Left colon (tissue), 2 donors: ENCODE measurements at places on chromosomes 2 and 18. TPM values are rescaled to one million over a fixed set of nuclear protein-coding genes. Genes with fewer than 3 reads are reported as not detected.

DCC gene
- total RNA-seq = 0.18 TPM

B3GNT2 gene
- total RNA-seq = 49.5 TPM

SH3BP4 gene
- 26.0 TPM for total RNA-seq

DNA sequence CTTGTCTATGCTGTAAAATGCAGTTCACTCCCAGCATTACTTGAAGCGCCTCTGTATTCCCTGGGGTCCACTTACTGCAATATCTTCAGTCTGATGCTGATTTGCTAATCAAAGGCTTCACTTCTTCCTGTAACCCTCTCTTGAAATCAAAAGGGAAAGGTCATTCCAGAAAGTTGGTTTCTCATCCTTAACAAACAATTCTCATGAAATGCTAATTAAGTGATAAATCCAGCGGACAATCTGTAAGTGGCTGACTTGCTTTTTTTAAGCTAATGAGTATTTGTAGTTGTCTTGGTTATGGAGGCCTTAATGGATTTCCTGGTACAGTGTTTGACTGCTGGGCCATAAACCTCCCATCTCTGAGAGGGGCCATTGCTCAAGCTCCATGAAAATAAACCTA lies 499.6 kb upstream of the HS6ST1 start:
- DNase-seq = no peak

DNA sequence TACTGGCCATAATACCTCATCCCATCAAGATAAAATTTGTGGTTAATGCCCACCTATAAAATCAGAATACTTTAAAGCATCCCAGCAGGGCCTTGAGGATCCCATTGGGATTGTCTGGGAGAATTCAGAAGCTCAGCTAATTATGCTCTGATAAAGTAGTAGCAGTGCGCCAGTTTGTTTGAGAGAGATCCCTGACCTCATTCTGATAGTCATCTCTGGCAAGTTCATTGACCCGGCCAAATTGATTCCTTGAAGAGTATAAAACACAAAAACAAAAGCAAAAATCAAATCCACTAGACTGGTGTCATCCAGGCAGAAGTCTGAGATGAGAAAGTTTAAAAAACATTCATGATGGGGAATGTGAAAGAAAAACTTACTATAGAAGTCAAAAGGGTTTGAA lies 14.1 kb downstream of the ABCG5 start:
- DNase-seq = no peak

- DNase-seq = no peak
Observed at GRCh38 chr18:53639687-53640086, 584.8 kb downstream of the MBD2 start.

DNA sequence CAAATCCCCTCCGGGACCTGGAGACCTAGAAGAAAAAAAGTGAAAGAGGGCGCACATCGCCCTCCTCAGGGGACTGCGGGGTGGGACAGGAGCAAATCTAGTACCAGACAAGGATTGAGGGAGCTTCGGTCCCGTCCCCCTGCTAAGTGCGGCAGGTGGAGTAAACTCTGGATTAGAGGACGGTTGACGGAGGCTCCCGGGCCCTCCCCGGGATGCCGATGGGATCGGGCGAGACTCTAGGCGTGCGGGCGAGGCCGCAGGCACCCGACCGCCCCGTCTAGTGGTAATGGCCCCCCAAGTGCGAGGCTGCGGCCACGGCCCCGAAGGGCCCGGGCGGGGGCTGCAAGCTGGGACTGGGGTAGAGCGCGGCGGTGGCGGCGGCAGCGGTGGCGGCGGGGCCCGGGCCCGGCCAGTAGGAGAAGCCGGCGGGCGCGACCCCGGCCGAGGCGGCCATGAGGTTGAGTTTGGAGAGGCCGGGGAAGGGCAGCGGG lies 3.5 kb downstream of the FEV start:
- DNase-seq = no peak

DNA sequence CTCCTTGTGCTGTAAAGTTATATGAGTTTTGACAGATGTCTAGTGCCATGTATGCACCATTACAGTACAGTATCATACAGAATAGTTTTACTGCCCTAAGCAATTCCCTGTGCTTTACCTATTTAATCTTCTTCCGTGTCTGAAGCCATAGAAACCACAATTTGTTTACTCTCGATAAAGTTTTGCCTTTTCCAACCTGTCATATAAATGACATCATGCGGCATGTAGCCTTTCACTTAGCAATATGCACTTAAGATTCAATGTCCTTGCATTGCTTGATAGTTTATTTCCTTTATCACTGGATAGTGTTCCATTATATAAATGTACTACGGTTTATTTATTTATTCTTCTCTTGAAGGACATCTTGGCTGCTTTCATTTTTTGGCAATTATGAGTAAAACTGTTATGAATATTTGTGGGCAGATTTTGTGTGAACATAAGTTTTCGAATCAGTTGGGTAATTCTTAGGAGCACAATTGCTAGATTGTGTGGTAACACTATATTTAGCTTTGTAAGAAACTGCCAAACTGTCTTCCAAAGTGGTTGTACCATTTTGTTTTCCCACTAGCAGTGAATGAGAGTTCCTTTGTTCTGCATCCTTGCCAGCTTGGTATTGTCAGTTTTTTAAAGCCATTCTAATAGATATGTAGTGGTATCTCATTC lies 136.8 kb upstream of the MAP3K20 start:
- DNase-seq = no peak

DNA sequence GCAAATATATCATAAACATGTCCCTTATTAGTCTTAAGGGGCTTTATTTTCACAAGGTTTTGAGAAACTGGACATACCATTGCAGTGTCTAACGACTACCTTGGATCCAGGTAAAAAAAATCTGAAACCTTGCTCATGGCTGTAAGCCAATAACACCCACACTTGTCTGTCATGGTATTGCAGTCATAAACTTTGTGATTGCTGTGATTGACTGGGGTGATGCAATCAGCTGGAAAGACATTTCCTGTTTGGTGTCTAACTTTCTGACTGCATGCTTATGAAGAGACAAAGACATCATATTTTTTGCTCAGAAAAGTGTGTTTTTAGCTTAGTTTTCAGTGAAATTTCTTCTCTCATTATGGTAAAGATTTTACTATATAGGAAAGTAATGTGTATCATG lies 635.0 kb downstream of the TSN start:
- no peak for DNase-seq

GRCh38 chr2:136116151-136116812 lies 1.7 kb downstream of the CXCR4 start:
- DNase-seq = peak; percentile 32
